ENCODE measurements at places on chromosomes 12 and 14. TPM values are rescaled to one million over a fixed set of nuclear protein-coding genes. Genes with fewer than 3 reads are reported as not detected.

- no peaks in the 10 kb centered on the region for H3K4me1 ChIP-seq
- no peaks in the 10 kb centered on the region for H3K27me3 ChIP-seq
- no peaks in the 10 kb centered on the region for H3K36me3 ChIP-seq
- no peak overlapping the region for H3K27ac ChIP-seq
Measured at GRCh38 chr12:62113366-62114011, 146.7 kb upstream of the USP15 start.

CBLN3 gene
- 10.2 TPM for total RNA-seq

GRCh38 chr12:108678104-108678730 is 44.5 kb upstream of the SELPLG start:
- no peak for DNase-seq
- peaks cover 3% of the 10 kb centered on the region for H3K36me3 ChIP-seq
- no peak overlapping the region for H3K27ac ChIP-seq

DNA sequence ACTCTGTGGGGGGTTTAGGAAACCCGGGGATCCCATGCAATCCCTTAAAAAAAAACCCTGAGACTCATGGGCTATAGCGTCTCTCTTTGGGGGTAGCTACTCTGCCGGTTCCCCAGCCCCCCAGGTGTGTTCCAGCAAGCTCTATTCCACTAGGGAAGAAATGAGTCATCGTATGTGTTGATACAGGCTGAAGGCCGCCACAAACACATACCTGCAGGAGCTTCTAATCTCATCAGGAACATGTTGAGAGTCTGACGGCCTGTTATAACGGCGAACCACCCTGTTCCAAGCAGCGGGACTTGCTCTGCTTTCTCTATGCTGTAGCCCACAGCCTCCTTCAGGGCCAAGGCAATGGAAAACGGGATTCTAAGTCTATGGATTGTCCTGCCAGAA is 977 bp upstream of the KRT5 start:
- H3K4me3 ChIP-seq = no peak overlapping the region
- DNase-seq = no peak
- no peaks in the 10 kb centered on the region for H3K36me3 ChIP-seq
- no peaks in the 10 kb centered on the region for H3K4me1 ChIP-seq

RIPK3 gene
- total RNA-seq = 8.0 TPM

DNA sequence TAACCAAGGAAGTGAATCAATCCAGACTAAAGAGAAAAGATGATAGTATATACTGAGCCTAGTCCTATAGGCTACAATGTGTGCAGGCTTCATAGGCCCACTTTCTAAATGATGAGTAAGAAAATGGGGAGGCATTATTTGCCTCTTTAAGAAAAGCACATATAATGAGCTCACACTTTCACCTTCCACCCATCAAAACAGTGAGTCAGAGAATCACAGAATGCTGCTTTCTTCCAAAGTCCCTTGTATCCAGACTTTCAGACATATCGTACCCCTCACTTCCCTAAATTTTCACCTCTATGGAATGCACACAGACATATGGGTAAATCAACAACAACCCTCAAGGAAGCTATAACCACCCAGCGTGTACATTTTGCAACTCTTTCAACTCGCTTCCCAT is 286.4 kb upstream of the PRKD1 start:
- H3K4me3 ChIP-seq = no peak overlapping the region
- DNase-seq = no peak
- H3K36me3 ChIP-seq = no peaks in the 10 kb centered on the region
- H3K4me1 ChIP-seq = no peaks in the 10 kb centered on the region
- H3K27me3 ChIP-seq = no peaks in the 10 kb centered on the region

GRCh38 chr12:23556661-23557060 is 392.8 kb downstream of the SOX5 start:
- H3K4me3 ChIP-seq = no peak overlapping the region
- H3K27ac ChIP-seq = no peak overlapping the region
- no peaks in the 10 kb centered on the region for H3K4me1 ChIP-seq
- no peaks in the 10 kb centered on the region for H3K36me3 ChIP-seq
- DNase-seq = no peak

Data from aorta (tissue), 5 donors.